Activated CD4-positive, alpha-beta T cell treated with anti-CD3 and anti-CD28 coated beads for 4 hours (primary cell): ENCODE measurements at places on chromosomes 1 and 21.

DNA sequence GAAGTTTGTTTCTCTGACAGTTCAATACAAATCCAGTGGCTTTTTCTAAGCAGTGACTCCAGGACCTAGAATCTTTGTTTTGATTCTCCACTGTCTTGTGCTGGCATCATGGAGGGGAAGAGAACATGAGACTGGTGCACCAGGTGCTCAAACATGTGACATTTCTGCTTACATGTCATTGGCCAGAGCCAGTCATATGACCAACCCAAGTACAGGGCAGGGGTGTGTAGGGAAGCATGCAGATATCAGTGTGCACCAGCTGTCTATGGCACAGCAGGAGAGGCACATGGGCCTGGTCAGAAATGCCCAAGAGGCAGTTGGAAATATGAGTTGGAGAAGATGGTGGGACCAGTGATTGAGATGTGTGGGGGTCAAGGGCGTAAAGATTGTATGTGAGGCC lies 297.0 kb downstream of the HHAT start:
- DNase-seq: no peak

DNA sequence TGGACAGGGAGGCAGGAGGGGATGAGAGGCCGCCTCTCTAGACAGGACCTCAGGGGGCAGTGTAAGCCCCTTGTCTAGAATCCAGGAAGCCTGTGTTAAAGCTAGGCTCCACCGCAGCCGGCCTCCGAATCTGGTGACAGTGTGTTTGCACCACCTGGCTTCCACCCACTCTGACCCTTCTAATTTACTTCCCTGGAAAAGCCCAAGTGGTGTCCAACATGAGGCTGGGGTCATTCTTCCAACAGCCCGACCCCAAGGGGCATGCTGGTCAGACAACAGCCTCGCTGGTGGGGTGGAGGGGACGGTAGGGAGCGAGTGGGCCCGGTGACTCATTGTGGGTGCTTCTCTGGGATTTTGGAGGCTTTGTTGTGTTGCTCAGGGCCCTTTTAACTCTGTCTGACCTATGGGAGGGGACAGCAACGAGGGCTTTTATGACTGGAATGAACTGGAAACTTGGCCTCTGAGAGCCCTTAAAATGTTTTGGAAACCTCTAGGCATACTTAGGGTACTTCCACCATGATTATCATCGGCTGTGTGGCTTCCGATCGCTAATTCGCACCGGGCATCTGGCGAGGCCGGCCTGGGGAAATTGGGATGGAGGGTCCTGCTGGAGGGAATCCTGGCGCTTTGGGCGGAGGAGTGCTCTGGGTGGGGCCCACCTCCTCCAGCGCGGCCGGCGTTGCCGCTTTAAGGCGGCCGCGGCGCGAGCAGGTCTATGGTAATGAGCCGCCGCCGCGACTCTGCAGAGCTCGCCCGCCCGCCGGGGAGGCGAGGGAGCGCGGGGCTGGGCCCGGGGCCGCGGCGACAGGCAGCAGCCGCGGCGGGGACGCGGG lies at the start of gene CELSR2:
Gene CELSR2, plus strand, starts transcription at position 743 of the 833 bp plus-strand sequence. CDS start 541 bp downstream, outside the sequence.
- DNase-seq: peak; percentile 42

- no peak for DNase-seq
These were observed 70.2 kb upstream of the MORC3 start for GRCh38 chr21:36249576-36250422.

DNA sequence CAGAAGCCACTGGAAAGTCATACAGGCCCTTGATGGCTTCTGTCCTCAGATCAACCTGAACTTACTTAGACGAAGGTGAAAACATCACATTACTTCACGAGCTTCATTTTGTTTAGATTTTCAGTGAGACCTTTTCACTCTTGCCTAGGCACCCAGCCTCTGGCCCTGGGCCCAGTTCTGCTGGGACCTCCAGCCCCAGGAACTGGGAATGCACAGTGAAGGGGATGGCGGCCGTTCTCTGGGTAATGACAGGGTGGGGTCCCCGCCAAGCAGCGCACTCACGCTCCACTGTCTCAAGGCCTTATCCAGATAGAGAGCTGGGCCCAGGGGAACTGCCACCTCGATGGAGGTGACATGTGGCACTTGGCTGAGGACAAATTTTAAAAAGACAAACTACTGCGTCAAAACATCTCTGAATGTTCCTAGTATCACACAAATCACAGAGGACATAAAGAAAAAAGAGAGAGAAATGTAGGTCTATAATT lies 54.8 kb downstream of the NPHP4 start:
- DNase-seq: no peak

DNA sequence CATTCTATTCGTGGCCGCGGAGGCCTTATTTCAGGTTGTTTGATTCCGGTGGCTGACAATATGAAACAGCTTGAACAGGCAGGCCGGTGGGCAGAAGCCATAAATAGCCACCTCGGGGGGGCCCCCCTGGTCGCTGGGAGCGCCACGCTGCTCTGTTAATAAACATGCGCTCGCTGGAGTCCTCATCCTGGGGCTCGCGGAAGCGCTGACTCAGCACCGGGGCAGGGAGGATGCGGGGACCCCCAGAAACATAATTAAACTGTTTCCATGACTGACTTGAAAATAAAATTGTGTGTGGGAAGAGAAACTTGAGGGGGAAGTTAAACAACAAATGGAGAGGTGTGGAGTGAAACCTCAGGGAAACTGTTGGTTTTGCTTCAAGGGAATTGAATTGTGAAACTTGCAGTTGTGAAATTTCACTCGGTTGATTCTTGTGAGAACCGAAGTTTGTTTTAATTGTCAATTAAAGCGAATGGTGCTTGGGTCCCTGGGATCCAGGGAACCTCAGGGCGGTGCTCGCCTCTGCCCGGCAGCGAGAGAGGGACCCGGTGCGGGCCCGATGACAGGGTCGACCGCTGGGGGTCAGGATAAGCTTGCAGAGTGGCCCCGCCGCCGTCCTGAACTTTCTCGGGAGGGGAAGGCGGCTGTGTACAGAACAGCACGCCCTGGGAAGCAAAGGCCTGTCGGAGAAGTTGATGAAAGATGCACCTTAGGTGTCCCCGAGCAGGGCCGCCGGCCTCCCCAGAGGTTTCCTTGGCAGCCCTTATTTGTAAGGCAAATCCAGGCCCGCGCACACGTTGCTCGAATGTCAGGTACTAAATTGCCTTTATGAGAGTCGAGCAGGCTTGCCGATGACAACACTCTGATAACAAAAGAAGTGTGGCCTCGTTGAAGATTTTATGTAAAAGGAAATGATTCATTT lies 176.9 kb upstream of the LMO4 start:
- no peak for DNase-seq

DNA sequence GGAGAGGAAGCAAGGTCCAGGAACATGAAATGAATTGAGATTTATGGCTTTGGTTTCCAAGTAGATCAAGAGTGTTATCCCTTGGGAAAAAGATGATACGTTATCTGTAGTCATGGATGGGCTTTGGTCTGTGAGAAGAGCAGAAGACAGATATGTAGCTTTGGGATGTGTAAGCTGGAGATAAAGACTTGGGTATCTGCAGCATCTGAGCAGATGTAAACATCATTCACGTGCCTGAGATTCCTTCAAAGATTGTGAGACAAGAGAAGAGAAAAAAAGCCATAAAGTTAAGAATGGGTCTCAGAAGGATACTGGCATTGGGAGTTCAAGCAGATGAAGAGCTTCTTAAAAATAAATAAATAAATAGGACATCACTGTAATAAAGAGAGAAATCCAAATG lies 217.8 kb downstream of the PTPRC start:
- no peak for DNase-seq

DNA sequence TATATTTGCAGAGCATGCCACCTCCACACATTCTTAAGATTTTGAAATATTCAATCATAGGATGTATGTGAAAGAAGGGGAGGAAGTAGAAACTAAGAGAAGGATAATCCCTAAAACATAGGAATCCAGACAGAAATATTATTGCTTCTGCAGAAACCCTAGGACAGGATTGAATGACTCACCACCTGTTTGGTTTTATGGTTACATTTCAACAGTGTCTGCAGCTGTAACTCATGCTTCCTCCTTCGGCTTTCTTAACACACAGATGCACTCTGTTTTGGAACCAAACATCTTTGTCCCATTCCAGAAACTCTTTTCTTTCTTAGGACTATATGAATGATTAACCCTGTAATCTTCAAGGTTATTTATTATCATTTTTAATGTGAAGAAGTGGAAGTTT lies 20.7 kb downstream of the RGS7 start:
- DNase-seq: no peak

GRCh38 chr1:95974586-95974985 lies 740.6 kb downstream of the RWDD3 start:
- DNase-seq: no peak

DNA sequence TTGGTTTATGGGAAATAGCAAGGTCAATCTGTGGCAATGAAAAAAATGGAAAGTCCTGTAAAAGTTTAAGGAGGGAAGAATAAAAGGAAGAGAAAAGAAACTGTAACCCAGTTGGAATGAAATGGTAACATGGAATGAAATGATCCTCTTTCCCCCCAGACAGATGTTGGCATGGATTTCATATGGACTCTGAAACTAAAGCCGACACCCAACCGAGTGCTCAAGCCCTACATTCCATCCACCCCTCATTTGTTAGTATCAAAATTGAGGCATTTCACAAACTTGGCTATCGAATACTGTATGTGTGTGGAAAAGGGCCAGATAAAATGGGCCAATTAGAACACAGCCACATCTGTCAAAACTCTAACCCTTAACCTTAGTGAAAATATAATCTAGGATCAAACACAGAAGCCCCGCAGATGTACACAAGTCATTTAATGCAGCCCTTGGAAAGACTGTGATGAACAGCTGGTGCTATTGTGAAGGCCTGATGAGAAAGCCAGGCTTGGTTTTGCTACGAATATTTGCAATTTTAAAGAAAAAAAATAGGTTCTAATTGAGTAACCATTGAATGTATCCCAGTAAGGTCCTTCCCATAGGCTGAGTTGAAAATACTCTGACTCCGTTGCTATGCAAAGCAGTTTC lies 72.6 kb upstream of the RGL1 start:
- DNase-seq: no peak

DNA sequence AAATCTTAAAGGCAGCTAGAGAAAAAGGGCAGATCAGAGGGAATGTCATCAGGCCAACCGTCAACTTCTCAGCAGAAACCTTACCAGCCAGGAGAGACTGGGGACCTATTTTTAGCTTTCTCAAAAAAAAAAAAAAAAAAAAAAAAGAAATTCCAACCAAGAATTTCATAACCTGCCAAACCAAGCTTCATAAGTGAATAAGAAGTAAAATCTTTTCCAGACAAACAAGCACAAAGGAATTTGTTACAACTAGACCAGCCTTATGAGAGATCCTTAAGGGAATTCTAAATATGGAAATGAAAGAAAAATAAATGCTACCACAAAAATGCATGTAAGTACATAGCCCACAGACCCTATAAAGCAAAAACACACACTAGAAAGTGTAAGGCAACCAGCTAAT lies 267.7 kb downstream of the AKT3 start:
- DNase-seq: no peak

GRCh38 chr1:245155272-245156040 lies 671 bp downstream of the KIF26B start:
- no peak for DNase-seq

DNA sequence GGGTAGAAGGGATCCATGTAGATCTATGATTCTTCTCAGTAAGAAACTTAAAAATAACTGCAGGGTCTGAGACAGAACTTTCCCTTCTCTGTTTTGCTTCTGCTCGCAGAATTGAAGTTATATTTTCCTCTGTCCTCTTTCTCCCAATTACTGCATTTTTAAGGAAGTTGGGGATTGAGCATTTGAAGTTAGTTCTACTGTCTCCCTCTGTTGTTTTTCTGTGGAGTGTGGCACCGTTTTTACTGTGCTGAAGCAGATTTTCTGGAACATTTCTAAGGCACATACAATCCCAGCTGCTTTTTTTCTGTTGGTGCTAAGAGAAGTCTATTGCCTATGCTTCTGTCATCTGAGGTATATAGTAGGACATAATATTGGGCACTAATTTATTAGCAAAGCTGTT lies 43.3 kb downstream of the RASAL2 start:
- DNase-seq: no peak

GRCh38 chr1:115495111-115495510 lies 146.7 kb upstream of the VANGL1 start:
- DNase-seq: no peak

- no peak for DNase-seq
These were observed 32.1 kb downstream of the TLR5 start for GRCh38 chr1:223110952-223111351.

- DNase-seq: no peak
These were observed 27.3 kb upstream of the LAMC1 start for GRCh38 chr1:182995894-182996293.

DNA sequence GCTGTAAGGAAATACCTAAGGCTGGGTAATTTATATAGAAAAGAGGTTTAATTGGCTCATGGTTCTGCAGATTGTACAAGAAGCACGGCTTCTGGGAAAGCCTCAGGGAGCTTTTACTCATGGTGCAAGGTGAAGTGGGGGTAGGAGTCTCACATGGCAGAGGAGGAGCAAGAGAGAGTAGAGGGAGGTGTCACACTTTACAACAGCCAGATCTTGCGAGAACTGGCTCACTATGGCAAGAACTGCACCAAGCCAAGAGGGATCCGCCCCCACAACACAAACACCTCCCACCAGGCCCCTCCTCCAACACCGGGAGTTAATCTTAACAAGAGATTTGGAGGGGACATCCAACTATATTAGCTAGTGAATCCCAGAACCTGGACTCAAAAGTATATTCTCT lies 135.4 kb upstream of the SOD1 start:
- DNase-seq: no peak

- DNase-seq: no peak
These were observed 20.4 kb upstream of the EVA1B start for GRCh38 chr1:36343651-36344394.

DNA sequence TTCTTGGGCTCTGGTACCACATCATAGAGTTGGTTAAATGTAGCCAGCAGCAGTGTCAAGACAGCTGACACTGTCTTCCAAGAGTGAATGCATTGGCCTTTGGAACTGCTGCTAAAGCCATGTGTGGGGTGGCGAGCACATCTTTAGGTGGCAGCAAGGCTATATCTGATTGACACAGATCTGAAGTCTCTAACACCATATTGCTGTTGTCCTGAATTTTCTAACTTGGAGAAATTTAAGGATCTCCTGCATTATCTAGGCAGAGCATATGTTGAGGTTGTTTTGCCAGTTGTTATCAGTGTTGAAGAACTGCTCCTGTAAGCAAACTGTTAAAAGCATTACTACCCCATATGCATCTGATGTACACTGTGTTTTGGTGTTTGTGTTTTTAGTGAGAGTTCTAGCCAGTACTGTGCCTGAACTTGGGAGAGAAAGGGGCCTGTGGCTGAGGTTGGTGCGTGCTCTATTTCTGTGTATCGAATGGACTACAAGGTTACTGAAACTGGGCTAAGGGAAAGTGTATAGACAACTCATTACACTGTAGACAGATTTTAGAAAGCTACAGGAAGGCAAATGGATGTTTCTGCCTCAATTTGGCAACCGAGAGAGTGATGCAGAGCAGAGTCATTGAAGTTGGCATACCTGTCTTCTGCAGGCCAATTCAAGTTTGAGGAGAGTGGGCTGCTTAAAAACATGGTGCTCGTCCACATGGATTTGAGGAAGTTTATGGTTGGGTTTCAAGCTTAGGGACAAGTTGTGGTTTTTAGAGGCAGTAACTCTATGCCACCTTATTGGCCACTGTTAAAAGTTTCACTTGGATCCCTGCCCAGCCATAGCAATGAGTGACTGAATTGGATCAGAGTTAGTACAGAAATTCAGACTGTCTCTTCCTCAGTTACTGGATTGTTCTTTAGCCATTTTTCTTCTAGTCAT lies 16.9 kb downstream of the DYRK3 start:
- no peak for DNase-seq

- peak; percentile 63 for DNase-seq
These were observed 35.8 kb upstream of the LMO4 start for GRCh38 chr1:87292684-87293493.

GRCh38 chr1:166166698-166167571 lies at the start of gene FAM78B:
FAM78B (minus strand) TSS chr1:166167001; CDS start chr1:166166248, 753 bp downstream.
- DNase-seq: peak; percentile 43
